Activated CD8-positive, alpha-beta memory T cell treated with anti-CD3 and anti-CD28 coated beads for 4 hours (primary cell): ENCODE measurements at places on chromosomes 2 and 18.

- no peak for DNase-seq
These were observed 46.0 kb downstream of the ODC1 start for GRCh38 chr2:10402062-10402585.

- no peak for DNase-seq
These were observed 812.8 kb downstream of the LRP1B start for GRCh38 chr2:141317986-141318385.

GRCh38 chr18:25187521-25188192 is 164.3 kb downstream of the ZNF521 start:
- no peak for DNase-seq

GRCh38 chr2:192128655-192129054 is 66.1 kb downstream of the TMEFF2 start:
- no peak for DNase-seq

DNA sequence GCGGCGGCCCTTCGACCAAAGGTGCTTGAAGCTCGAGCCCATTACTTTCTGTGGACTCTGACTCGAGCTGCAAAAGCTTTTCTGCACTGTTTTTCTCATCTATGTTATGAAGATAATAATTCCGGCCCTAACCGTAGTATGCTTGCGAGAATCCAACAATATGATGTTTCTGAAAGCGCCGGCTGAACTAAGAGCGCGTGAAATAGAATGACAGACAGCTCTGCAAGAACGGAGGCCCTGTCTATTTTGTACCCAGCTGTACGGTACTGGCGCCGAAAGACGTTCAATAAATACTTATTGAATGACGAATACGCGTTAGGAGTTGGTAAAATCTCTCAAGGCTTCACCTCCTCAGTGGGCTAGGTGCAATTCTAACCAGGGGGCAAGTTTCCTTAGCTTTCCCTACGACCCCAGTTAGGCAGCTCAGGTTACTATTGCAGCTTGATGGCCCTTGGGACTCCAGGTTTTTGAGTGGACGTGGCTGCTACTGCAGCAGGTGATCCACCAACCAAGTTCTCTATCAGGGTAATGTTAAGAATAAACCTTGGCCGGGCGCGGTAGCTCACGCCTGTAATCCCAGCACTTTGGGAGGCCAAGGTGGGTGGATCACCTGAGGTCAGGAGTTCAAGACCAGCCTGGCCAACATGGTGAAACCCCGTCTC is 570 bp downstream of the SCRN3 start:
- DNase-seq = no peak

- DNase-seq = no peak
These were observed 25.7 kb downstream of the ANKRD62 start for GRCh38 chr18:12119358-12119757.

- no peak for DNase-seq
These were observed 36.6 kb upstream of the KCNF1 start for GRCh38 chr2:10875126-10875525.

DNA sequence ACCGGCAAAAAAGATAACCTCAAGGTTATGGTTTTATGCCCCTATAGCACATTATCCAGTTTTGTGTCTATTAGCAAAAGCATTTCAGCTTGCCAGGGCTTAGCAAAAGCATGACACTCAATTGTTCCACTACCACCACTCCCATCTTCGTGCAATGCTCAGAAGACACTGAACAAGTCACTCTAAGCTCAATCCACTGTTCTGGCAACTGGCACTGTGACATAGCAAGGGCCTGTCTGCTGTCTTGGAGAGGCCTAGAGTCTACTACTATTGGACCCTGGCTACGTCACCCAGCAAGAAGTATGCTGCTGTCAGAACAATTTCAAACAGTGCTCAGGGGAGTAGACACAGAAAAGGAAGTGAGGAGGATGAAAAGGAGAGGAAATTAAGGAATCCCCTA is 103.5 kb upstream of the PPP1CB start:
- DNase-seq = no peak

GRCh38 chr2:108535357-108535631 is 1.0 kb downstream of the LIMS1 start:
- no peak for DNase-seq

DNA sequence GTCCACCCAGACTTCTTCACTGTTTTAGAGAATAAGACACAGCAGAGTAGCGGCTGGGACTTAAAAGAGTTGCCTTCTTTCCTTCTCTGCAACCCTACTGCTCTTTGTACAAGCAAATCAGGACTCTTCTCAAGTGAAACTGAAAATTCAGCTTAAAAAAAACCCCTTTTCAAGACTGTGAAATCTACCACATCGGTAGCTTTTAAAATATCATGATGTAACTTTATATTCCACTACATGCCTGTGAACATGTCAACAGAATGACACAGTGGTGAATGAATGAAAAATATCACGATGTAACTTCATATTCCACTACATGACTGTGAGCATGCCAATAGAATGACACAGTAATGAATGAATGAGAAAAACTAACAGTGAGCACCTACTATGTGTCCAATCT is 53.4 kb downstream of the TCF4 start:
- DNase-seq = no peak

- no peak for DNase-seq
These were observed 200.5 kb downstream of the ACKR3 start for GRCh38 chr2:236769981-236770671.

- no peak for DNase-seq
These were observed 184.6 kb downstream of the ST6GAL2 start for GRCh38 chr2:106701203-106702022.

DNA sequence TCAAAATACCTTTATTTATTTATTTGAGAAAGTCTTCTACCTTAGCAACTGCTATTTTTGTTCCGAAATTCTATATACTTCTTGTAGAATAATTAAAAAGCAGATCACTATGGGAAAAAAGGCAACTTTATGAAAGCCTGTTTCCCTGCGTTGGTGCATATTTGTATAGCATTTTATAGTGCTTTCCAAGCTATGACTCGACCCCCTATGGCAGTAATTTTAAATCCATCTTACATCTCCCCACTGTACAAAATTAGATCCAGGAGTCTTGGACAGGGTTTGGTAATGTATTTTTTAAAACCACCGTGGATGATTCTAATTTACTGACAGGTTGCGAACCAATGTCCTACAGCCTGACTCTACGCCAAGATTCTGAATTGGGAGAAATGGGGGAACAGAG is 10.1 kb downstream of the TANK start:
- DNase-seq = no peak

- DNase-seq = no peak
These were observed 4.3 kb upstream of the GATA6 start for GRCh38 chr18:22165049-22165602.

DNA sequence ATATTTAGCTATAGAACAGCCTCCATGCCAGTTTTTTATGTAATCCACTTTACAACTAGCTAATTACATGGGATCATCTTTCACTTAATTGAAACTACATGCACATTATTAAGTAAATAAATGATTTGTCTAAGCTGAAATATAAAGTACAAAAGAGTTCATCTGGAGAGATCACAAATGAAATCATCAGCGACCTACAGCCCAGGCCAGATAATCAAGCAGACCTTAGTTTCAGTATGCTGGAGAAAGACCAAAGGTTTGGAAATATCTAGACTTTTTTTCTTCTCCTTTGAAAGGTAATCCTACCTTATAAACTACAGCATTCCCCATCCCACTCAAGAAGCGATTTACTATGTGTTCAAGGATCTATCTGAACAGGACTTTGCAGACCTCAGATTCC is 26.5 kb downstream of the FIGN start:
- no peak for DNase-seq

DNA sequence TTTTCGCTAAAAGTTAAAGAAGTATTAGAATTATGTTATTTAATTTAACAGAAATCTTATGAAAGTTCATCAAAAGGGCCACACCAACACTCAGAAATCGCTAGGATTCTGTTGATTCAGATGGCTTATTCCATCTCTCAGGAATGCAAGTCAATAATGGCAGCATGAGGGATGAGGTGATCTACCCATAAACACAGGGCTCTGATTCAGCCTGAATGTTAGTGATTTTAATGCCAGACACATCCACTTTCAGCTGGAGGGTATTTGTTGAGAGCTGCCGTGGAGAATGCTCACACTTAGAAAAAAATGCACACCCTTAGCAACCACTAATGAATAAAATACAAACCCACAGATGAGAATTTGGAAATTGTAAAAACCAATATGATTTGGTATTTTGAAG is 173.3 kb upstream of the ERBB4 start:
- DNase-seq = no peak

GRCh38 chr2:110770404-110770958 is 38.1 kb downstream of the ACOXL start:
- no peak for DNase-seq

- no peak for DNase-seq
These were observed 1.5 kb downstream of the DLX2 start for GRCh38 chr2:172100935-172101820.

DNA sequence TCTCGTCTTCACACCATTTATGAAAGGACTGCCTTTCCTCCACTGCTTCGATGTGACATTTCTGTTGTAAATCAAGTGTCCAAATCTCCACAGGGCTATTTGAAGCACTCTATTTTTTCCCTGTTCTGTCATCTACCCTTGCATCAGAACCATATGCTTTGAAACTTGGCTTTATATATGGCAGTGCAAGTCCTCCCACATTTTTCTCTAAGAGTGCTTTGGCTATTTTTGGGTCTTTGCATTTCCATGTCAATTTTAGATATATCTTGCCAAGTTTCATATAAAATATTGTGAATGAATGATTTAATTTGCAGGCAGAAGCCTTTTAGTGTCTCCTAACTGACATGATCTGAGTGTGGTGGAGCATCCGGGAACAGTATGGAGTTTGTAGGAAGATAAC is 37.8 kb upstream of the CBLN2 start:
- no peak for DNase-seq

DNA sequence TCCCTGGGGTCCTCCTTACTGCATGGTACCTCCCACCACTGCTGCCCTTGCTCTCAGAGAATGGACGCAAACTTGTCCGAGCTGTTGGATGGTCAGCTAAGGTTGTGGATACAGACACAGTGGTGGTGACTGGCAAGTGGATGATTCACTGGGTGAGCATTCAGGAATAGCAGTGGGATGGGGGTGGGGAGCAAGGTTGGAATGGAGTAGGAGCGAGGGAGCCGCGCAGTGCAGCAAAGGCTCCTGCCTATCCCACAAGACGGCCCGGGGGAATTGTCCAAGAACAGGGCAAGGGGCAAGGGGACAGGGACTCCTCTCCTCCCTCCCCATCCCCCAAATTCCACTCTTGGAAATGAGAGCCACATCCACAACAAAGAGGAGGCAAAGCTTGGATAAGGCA is 102.2 kb downstream of the PIEZO2 start:
- no peak for DNase-seq

DNA sequence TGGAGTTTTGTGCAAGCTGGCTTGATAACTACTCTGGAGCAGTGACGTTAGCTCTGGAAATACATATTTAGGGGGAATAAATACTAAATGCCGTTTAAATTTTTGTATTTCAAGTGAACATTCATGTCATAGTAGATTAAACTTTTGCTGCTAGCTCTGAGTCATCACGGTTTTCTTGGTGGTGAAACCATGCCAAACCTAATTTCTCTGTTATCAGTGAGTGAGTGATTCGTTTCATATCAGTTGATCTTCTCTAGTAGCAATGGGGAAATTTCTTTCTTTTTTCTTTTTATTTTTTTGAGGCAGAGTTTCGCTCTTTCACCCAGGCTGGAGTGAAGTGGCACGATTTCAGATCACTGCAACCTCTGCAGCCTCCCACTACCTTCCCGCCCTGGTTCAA is 211.1 kb downstream of the PTPRM start:
- no peak for DNase-seq

DNA sequence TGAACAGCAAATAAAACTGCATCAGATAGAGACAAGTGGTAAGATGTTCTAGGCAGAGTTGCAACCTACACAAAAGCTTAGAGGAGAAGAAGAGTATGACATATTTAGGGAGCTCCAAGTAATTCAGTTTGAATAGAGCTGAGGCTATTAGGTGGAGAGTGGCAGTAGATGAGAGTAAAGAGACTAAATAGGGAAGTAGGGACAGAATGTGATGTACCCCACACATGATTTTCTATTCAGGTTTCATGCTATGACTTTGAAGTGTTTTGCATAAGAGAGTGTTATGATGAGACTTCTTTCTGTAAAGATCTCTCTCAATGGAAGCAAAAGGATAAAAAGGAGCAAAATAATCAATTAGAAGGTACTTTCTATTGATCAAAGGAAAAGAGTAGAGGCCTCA is 206.8 kb upstream of the ERBB4 start:
- DNase-seq = no peak

DNA sequence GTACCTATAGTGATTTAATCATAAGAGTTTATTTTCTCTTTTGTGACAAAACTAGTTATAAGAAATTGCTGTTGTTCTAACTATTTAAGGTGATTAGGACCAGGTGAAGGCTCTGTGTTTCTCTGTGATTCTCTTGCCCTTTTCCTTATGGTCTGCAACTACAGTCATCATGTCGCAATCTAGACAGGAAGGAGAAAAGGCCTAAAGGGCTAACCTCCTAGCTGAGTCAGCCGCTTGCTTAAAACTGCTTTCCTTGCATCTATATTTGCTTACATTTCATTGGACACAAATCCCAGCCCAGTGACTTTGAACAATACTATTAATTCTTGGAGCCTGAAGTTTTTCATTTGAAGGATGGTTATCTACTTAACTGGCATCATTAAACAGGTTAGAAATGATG is 93.1 kb downstream of the PIK3C3 start:
- DNase-seq = no peak

GRCh38 chr2:229526951-229527350 is 187.4 kb downstream of the DNER start:
- no peak for DNase-seq

DNA sequence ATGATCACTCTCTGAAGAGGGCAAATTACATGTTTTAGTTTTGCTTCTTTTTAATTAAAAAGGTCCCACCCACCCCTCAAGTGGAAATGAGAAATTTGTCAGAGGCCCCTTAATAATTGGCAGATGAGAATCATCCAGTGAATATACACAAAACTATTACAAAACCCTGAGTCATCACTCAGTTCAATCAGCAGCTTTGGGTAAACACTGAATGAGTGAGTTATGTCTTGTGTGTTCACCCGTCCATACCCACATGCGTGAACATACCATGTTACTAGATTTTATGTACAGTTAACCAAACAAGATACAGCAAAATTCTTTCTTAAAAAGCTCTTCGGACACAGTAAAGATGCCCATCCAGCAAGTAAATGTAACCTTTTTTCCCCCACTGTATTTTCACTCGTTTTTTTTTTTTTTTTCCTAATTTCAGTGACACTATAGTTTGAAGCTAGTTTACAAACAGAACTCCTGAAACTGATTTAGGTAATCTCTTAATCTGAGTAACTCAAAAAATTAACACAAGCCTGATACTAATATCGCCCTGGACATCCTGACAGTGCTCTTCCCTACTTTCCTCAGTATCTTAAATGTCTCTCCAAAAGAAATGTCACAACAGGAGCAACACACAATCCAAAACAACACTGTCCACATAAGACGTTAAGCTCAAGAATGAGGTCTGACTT is 1.4 kb downstream of the PSME4 start:
- no peak for DNase-seq

GRCh38 chr2:109277406-109277805 is 148.4 kb downstream of the SH3RF3 start:
- no peak for DNase-seq

GRCh38 chr2:135768863-135769262 is 27.2 kb downstream of the UBXN4 start:
- DNase-seq = no peak

GRCh38 chr2:216222650-216223352 is 113.7 kb downstream of the XRCC5 start:
- DNase-seq = no peak

- no peak for DNase-seq
These were observed 1080.8 kb upstream of the DDX18 start for GRCh38 chr2:116733699-116734098.

- DNase-seq = no peak
These were observed 10.5 kb downstream of the CROCC2 start for GRCh38 chr2:240916571-240917008.
